ENCODE measurements at places on chromosomes 3 and 15.

DNA sequence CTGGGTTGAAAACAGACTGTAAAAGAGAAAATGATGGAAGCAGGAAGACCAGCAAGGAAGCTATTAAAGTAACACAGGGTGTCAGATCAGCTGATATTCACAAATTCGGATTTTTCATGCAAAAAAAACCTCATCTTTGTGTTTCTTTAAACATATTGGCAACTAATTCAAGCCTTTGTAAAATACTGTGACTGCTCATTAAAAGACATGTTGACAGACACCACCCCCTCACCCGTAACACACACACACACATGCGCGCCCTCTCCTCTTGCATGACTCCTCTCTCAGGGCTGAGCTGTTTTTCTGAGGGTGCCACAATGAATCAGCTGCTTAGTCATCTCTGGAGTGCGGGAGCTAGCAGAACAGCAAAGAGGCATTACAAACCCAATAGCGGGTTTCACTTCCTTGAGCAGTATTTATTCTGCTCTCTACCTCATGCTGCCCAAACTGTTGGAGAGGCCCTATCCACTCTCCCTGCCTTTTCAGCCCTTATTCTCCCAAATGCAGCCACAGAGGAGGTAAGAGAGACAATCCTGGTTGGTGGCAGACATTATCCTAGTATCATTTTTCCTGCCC, 35.8 kb upstream of the CCDC80 start:
- peak; percentile 88 for DNase-seq

GRCh38 chr3:78732471-78732870, 1035.3 kb downstream of the ROBO1 start:
- no peak for DNase-seq

DNA sequence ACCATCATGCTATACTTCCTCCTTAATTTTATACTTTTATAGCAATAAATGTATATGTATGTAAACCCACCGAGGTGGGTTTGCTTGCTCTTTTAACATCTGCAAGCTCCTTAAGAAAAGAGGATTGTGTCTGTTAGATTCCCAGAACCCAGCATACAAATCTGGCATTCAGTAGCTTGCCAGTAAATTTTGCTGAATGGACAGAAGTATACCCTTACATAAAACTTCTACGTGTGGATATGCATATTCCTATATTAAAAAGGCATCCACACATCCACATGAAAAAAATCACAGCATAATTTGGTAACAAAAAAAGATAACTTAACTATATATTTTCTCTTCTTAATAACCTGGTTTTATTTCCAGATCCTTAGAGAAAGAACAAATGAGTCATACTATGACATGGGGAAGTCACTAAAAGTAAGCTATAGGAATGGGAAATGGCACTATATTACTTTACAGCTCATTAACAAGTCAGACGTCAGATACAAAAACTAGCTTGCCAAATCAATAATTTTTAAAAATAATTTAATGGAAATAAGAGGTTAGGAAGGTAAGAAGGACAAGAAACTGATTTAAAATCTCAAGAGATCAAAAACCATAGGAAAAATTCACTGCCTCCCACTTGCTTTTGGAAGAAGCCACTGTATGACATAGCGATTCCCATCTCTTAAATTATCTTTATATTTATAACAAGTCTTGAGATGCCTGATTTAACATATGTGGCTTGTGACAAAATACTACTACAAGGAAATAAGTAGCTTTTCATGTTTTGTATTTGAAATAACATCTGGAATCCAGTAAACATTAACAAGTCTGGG, 68.7 kb downstream of the SUMF1 start:
- DNase-seq, result no peak

GRCh38 chr3:4426782-4427344, 40.2 kb downstream of the SUMF1 start:
- DNase-seq, result peak; percentile 24
